Forelimb muscle (tissue), 1 donor: ENCODE measurements at places on chromosomes 7 and 10. TPM values are rescaled to one million over a fixed set of nuclear protein-coding genes. Genes with fewer than 3 reads are reported as not detected.

Gene ERV3-1
- 19.9 TPM for polyA plus RNA-seq

Gene SERPINE1
- 5.6 TPM for polyA plus RNA-seq

Gene AGAP3
- 68.3 TPM for polyA plus RNA-seq

- no peak for DNase-seq
These were observed 40.5 kb downstream of the ASB4 start for GRCh38 chr7:95526128-95526738.
